ENCODE measurements at places on chromosomes 16 and 17.

- DNase-seq = no peak
These were observed 1.4 kb downstream of the LPCAT2 start for GRCh38 chr16:55510185-55510805.

GRCh38 chr17:78225088-78225865 is 6.2 kb upstream of the TMEM235 start:
- DNase-seq = no peak

- DNase-seq = peak; percentile 8
These were observed 9.4 kb upstream of the ENGASE start for GRCh38 chr17:79065105-79065670.

GRCh38 chr17:37405955-37406634 is 541 bp downstream of the ACACA start:
- no peak for DNase-seq

DNA sequence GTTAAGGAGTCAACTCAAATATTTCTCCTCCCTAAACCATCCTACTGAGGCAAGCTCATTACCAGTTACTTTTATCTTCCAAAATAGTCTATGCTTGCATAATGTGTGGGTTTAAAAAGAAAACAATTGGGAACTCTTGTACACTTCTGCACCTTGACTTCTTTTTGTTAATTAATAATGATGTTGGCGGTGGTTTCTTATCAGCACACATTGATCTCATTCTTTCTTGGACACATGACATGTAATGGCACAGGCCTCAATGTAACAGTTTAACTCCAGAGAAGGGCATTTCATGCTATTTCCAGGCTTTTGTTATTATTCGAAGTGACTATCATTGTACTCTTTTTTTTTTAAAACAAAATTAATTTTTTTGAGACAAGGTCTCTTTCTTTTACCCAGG is 7.8 kb downstream of the PLCG2 start:
- no peak for DNase-seq

- no peak for DNase-seq
These were observed 1.4 kb upstream of the VAMP2 start for GRCh38 chr17:8163978-8164814.

DNA sequence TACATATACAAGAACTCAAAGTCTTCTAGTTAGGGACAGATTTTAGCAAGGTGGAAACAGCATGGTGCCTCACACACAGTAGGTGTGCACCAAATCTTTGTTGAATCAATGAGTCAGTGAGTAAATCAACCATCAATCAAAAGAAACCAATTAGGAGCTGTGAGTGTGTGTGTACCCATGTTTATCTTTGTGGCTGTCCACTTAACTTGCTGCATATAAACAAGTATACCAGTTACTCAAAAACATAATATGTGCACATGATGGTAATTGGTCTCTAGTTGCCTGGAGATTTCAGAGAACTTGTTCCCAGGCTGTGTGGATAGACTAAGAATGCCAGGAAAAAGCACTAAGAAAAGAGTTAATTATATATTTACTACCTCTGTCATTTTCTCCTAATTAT is 272.2 kb upstream of the CCL2 start:
- DNase-seq = no peak

DNA sequence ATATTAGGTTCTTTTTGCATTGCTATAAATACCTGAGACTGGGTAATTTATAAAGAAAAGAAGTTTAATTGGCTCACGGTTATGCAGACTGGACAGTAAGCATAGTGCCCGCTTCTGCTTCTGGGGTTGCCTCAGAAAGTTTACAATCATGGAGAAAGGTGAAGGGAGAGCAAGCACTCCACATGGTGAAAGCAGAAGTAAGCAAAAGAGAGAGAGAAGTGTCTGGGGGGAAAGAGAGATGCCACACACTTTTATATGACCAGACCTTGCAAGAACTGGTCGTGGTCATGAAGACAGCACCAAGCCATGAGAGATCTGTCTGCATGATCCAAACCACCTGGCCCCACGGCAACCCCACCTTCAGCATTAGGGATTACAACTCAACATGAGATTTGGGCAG is 45.4 kb downstream of the KCNJ16 start:
- no peak for DNase-seq

DNA sequence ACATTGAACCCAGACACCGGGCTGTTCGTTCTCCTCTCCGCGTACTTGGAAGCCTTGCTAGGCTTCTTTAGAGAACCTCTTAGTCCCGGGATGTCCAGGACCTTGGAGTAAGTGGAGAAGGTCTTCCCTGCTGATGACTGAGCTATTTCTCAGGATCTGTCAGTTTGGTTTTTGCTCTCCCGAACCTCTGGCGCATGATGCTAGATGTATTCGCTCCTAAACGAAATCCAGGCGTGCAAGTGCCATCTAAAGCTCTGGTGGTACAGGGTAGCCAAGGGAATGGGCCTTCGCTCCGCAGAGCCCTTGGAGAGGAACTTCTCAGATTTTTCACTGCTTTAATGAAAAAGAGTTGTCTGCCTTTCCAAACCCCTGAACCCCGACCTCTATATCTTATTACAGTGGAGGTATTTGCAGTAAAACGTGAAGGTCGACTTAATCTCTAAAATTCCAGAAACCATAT is 547 bp downstream of the VMP1 start:
- no peak for DNase-seq

DNA sequence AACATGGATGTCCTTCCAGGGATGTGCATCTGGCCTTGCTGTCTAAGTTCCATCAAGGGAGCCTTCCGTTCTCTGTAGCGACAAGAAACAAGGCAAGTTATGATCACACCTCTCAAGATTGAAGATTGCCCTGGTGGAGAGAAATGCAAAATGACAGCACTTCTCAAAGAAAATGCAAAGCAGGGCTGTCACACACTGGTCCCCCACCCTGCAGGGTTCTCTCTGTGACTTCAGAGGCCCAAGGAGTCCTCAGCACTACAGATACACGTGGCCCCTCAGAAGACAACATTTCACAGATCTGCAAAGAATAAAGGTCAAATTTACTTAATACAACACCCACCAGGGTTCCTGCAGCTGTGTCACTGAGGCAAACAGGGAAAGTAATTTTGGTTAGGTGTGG is 60.7 kb upstream of the TEX2 start:
- DNase-seq = no peak

GRCh38 chr17:900336-900934 is 79.1 kb downstream of the NXN start:
- no peak for DNase-seq

DNA sequence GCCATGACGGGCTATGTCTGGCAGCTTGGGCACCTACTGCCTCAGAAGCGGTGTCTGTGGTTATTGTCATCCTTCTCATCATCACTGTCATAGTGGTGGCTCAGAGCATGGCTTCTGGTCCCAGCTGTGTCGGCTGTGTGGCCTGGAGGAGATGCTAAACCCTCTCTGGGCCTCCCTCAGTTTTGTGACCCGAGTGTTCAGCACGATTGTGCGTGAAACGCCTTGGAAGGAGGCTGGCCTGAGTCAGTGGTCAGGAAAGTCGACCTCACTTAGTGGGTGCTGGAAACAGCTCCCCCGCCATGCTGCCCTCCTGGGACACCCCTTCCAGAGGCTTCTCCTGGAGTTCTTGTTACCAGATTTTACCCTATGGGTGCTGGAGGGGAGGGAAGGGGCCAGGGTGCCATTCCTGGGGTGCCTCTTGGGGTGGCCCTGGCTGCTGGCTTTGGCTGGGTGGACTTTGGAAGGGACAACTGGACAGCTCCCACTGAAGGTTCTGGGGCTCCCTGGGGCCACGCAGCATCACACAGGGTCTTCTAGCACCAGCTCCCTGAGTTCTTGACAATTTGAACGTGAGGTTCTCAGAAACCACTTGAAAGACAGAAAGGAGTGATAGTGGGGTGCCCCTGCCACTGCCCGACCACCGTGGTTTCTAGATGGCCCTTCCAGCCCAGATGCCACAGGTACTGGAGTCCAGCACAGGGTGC is 226.5 kb upstream of the GSE1 start:
- DNase-seq = no peak

GRCh38 chr17:61247439-61247838 is 152.2 kb upstream of the TBX2 start:
- DNase-seq = peak; percentile 50

GRCh38 chr17:44956998-44957981 is 9.7 kb upstream of the KIF18B start:
- DNase-seq = no peak

DNA sequence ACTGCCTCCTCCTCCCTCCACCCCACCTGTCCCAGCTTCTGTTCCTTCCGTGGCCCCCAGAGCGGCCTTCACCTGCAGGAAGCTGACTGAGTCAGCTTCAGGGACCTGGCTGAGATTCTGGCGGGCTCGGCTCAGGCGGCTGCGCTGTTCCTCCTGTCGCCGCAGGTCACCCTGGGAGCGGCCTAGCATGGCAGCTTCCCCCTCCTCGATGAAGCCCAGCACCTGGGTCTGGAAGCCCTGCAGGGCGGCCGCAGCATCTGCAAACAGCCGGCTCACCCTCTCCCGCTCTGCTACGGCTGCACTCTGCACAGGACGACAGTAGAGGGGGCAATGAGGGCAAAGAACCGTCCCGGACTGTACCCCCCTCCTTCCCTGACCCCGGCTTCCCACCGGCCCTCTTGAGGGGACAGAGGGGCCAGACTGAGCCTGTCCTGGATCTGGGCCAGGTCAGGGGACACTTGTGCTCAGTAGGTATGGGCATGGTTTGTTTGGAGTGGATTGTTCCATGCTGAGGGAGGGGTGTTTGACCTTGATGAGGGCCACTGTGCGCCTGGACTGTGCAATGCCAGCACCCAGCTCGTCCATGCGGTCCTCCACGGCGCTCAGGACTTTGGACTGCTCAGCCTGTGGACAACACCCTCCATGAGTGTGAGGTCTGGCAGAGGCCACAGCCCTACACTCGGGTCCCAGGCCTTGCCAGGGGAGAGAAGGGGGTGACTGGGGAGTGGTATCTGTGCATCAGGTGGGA is 2.0 kb downstream of the TRIM47 start:
- no peak for DNase-seq

DNA sequence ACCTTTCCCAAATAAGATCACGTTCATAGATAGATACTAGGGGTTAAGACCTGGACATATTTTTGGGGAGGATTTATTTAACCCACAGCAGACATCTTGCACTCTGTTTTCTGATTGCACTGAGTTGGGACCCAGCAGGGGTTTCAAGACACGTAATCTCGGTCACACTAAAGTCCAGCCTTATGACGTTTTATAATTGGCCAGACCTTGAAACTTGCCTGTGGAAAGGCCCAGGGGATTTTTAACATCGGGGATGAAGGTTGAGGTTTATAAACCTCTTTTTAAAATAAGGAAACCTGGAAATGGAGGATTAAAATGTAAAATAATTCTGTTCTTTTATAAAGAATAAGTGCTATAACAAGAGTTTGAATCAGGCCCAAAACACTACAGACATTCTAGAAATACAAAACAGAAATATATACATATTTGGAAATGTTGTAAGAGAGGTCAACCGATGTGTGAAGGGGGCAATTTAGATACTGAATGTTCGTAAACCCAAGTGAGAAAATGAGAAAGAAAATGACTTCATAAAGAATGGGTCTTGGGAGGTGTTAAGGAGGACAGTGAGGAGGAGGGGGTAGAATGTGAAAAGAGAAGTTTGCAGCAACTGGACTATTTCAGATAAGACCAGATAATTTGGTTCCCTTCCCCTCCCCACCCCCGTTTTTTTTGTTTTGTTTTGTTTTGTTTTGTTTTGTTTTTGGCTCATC is 61.1 kb upstream of the NOL11 start:
- DNase-seq = no peak

GRCh38 chr16:77853161-77853560 is 64.8 kb downstream of the VAT1L start:
- DNase-seq = no peak

DNA sequence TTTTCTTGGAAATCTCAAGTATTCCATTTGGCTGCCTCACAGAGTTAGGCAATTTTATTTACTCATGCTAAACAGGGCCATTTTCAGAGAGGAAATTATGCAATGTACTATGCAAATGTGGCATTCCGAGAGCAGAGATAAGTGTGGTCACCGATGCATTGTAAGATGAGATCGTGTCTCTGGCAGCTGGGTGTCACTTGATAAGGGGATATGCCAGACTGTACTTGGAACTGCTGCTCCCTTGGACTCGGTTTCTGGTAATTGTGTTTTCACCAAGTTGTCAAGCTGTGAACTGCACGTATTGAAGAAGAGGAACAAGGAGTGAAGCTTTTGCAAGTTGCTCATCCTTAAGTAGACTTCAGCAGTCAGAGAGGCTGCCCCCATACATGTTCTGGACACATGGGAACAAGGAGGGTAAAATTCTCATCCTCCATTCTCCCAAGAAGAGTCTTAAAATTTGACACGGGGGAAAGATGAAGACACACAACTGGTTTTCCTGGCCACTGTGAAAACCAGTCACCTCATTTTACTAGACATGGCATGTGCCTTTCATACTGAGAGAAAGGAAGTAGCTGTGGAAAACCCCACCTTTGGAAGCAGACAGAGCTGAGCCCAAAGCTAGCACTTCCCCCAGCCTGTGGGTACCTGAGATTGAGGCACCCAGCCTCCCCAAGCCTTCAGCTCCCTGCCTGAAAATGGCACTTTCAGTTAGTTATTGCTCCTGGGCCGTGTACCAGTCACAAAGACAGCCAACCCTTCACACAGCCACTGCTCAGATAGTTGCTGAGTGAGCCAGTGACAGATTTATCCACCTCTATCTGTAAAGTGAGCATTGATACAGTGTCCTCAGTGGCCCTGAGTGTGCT is 150.7 kb downstream of the SOCS1 start:
- no peak for DNase-seq

DNA sequence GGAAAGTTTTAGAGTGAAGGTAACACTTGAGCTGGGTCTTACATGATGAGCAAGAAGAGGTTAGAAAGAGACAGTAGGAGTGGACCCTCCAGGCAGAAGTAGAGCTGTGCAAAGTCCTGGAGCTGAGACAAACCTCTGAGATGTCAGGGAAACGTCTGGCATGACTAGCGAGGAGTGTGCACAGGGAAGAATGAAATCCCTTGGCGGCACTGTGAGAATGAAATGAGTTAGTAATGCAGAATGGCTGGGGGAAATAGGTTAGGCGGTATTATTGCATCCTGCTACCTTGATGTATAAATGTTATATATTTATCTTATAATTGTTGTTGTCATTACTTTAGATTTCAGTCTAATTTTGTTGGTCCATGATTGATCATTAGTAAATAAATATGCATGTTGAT is 457.9 kb upstream of the CCL2 start:
- DNase-seq = no peak

- no peak for DNase-seq
These were observed 756 bp upstream of the USP7 start for GRCh38 chr16:8964462-8964861.

- peak; percentile 79 for DNase-seq
These were observed at the start of gene MLKL for GRCh38 chr16:74700438-74701225. TSS of gene MLKL (minus strand) at chr16:74700862. CDS start at chr16:74695757, 5,105 bp downstream.

GRCh38 chr16:50584033-50584722 is 36.0 kb downstream of the NKD1 start:
- no peak for DNase-seq
